ENCODE measurements at places on chromosomes 13 and 19.

- DNase-seq, result no peak
Measured at GRCh38 chr13:91053318-91054065, 294.0 kb upstream of the MIR17HG start.

GRCh38 chr13:98677398-98677797 lies 75.1 kb downstream of the SLC15A1 start:
- no peak for DNase-seq

- no peak for DNase-seq
Measured at GRCh38 chr13:84567848-84568247, 685.6 kb upstream of the SLITRK1 start.

GRCh38 chr19:58261600-58261967 lies 17.2 kb upstream of the ZNF8 start:
- no peak for DNase-seq

GRCh38 chr19:45074744-45075300 lies 1.5 kb downstream of the ZNF296 start:
- DNase-seq, result no peak

DNA sequence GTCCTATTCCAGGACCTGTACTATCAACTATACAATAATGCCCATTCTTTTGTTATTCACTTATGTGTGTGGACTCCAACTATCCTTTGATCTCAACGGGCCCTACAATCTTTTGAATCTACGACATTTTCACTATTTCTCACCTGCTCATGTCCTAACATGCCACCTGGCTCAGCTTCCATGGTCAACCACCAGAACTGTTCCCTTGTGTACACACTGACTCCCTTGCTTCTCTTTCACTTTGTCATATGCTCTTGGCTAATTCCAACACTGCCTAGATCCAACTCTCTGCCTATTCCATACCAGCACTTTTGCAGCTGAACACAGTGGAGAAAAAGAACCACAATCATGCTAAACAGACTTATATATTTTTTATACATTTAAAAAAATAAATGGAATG lies 53.1 kb downstream of the MICU2 start:
- no peak for DNase-seq

DNA sequence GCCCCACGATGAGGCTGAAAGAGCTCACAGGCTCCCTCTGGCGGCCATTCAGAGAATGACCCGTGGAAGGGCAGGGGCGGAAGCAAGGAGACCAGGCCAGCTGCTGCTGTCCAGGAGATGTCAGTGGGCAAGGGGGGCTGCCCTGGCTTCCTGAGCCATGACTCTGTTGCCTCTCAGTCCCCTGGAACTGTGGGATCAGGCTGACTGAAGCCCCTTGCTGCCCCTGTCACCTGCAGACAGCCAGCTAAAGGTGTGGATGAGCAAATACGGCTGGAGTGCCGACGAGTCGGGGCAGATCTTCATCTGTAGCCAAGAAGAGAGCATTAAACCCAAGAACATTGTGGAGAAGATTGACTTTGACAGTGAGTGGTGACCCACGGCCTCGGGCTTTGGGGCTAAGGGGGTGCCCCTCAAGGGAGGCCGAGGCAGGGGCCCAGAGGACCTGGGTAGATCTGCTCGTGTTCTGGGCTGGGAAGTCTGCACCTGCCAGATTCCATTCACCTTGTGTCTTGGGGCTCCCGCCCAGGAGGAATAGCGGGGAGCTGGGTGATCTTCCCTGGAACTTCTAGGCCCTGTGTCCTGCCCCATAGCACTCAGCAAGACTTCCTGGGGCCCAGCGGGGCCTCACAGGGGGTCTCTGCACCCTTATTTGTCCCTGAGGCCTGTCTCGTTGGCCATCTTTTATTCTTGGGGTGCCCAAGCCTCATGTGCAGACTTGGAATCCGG lies 12.5 kb upstream of the ACTN4 start:
- peak; percentile 80 for DNase-seq

DNA sequence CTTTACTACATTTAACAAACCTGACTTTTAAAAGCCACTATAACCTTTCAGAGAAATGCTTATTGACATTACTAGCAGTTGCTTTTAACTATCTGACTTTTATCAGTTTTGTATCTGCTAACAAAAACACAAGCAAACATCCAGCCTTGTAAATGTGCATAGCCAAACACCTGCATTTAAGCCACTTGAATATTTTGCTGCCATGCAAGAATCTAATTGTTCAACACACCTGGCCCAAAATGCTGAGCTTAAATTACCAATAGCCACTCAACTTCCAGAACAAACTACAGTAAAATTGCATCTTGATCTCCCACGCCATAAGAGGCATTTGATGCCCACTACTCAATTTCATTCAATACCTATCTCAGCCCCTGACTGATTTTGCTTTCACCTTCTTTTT lies 9.3 kb downstream of the ZIC5 start:
- DNase-seq, result no peak

DNA sequence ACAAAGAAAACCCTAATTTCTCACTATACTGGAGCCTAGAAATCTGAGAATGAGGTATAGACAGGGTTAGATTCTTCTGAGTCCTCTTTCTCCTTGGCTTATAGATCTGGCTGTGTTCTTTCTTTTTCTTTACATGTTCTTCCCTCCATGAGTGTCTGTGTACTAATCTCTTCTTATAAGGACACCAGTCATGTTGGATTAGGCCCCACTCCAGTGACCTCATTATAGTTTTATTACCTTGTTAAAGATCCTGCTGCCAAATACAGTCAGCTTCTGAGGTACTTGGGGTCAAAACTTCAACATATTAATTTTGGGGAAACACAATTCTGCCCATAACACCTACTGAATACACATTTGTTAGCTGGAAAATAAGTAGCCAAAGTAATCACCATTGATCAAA lies 302.6 kb downstream of the PCDH9 start:
- DNase-seq, result no peak

- DNase-seq, result no peak
Measured at GRCh38 chr13:36807616-36808015, 11.4 kb upstream of the RFXAP start.

DNA sequence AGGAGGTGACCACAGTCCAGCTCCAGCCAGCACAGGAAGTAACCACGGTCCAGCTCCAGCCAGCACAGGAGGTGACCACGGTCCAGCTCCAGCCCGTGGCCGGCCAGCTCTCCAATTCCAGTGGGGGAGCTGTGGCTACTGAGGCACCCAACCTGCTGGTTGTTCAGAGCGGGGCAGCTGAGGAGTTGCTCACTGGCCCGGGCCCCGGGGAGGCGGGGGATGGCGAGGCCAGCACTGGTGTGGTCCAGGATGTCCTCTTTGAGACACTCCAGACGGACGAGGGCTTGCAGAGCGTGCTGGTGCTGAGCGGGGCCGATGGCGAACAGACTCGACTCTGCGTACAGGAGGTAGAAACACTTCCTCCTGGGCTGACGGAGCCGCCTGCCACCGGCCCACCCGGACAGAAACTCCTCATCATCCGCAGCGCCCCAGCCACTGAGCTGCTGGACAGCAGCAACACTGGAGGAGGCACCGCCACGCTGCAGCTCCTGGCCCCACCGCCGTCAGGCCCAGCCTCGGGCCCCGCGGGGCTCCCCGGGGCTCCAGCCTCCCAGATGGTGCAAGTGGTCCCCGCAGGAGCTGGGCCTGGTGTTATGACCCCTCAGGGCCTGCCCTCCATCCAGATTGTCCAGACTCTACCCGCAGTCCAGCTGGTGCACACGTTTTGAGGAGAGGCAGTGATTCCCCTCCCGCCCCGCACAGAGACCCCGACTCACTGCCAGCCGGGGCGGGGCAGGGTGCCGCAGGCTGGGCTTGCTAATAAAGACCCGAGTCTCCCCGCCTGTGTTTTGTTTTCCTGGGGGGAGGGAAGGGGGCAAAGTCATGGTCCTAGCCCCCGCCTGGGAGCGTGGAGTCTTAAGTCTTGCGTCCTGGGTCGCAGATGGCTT lies 1.0 kb upstream of the NAT14 start:
- no peak for DNase-seq

- DNase-seq, result no peak
Measured at GRCh38 chr19:50030225-50030624, 4.4 kb downstream of the ZNF473 start.

GRCh38 chr13:95300625-95301182 lies 547 bp downstream of the ABCC4 start:
- peak; percentile 71 for DNase-seq

- DNase-seq, result no peak
Measured at GRCh38 chr19:21691661-21692060, 75.7 kb downstream of the ZNF100 start.

DNA sequence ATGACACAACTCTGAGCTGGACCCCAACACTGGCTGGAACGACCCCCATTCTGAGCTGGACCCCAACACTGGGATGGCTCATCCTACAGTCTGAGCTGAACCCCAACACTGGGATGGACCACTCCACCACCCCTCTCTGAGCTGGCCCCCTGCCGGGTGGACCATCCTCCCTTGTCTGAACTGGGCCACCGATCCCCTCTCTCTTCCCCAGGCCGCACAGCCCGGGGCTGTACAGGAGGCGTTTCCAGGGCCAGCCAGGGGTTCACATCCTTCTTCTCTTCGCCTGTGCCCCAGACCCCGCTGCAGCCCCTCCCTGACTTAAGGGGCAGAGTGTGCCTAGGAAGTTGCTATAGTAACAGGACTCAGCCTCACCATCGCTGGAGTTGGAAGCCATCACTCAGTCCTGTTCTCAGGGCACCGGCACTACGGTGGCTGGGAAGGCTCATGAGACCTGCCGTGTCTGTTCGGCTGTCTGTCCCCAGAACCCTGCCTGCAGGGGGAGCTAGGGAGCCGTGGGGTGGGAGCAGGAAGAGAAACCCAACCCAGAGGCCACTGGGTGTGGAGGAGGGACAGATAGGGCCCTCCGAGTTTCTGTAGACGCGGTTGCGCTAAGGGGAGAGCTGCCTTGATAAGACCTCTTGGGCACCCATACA lies 3.7 kb downstream of the PRKACA start:
- DNase-seq, result no peak

DNA sequence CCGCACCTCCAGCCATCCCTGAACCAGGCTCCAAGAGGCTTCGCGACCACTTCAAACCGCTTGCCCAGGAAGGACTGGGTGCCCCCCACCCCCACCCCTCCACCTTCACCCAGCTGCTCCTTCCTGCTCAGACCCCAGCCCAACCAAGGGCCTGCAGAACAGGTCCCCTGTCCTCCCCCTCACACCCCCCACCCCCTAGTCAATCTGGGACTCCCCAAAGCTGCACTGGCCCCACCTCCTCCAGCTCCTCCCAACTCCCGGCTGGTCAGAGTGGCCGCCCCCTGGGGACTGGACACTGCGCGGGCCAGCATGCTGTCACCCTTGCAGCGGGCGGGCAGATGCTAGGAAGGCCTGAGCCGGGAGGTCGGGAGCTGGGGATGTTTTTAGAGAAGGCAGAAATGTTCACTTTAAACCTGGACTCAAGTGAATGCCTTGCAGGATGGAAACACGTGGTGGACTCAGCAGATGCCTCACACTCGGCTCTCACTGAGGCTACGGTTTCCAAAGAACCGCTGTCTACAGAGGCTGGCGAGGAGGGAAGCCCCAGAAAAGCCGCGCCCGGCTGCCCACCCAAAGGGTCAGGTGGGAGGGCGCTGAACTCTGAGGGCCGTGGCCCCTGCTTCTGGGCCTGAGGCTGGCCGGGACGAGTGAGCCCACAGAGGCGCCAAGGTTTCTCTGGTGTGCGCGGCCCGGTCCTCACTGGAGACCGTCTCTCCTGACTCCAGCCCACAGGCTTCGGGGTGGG lies 8.0 kb downstream of the RPL36 start:
- DNase-seq, result no peak

All from A549 (cell line).